ENCODE measurements at places on chromosomes 4 and X.

DNA sequence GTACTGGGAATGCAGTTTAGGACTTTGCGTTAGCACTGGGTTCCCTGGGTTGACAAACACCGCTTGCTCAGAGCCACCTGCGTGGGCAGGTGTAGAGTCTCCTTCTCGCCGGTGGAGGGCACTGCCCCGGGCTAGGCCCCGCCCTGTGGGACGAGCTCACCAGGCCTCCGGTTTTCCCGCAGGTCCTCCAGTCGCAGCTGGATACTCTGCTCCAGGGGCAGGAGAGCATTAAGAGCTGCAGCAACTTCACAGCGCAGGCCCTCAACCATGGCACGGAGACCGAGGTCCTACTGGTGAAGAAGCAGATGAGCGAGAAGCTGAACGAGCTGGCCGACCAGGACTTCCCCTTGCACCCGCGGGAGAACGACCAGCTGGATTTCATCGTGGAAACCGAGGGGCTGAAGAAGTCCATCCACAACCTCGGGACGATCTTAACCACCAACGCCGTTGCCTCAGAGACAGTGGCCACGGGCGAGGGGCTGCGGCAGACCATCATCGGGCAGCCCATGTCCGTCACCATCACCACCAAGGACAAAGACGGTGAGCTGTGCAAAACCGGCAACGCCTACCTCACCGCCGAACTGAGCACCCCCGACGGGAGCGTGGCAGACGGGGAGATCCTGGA lies 49.2 kb upstream of the MND1 start:
- DNase-seq: no peak

GRCh38 chr4:103424853-103425252 lies 226.7 kb upstream of the CENPE start:
- DNase-seq: no peak

DNA sequence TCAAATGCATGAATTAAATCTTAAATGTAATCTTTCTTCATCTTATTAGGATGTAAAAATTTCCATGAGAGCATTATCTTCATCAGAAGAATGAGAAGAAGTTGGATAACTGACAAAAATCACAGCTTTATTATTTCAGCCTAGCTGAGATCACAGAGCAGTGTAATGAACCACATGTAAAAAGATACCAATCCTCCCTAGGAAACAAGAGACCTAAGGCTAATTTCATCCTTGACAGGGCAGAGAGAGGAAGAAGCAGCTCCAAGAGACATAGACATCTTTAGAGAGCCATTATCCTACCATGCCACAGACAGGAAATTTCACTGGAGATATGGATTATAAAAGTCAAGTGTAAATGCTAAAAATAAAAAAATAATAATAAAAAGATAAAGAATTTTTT lies 40.9 kb upstream of the IL15 start:
- no peak for DNase-seq

DNA sequence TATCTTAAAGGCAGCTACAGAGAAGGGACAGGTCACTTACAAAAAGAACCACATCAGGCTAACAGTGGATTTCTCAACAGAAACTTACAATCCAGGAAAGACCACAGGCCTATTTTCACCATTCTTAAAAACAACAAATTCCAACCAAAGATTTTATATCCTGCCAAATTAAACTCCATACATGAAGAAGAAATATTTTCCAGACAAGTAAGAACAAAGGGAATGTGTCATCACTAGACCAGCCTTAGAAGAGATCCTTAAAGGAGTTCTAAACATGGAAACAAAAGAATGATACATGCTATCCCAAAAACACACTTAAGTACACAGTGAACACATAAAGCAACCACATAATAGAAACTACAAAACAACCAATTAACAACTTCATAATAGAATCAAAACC lies 105.6 kb downstream of the ANXA10 start:
- no peak for DNase-seq
